Osteocyte (in vitro differentiated cells): ENCODE measurements at places on chromosomes 12 and 14. TPM values are rescaled to one million over a fixed set of nuclear protein-coding genes. Genes with fewer than 3 reads are reported as not detected.

RNU4-1 gene
- 2,875 and 3,252 TPM in 2 replicates for total RNA-seq

GZMB gene
- total RNA-seq, result not detected in 2 replicates

IRAK3 gene
- total RNA-seq, result 0.21 and 0.32 TPM in 2 replicates

CTSG gene
- total RNA-seq, result not detected in 2 replicates

MMP14 gene
- total RNA-seq, result 490 and 518 TPM in 2 replicates

STAC3 gene
- total RNA-seq, result 1.8 and 2.4 TPM in 2 replicates

TMEM121 gene
- total RNA-seq, result 3.3 and 3.6 TPM in 2 replicates

SYNDIG1L gene
- total RNA-seq, result 0.26 TPM in 1 of 2 replicates, not detected in the other

LTB4R gene
- 10.0 and 11.3 TPM in 2 replicates for total RNA-seq

ABCC9 gene
- total RNA-seq, result 0.46 and 0.89 TPM in 2 replicates

POTEM gene
- total RNA-seq, result not detected in 2 replicates

AACS gene
- total RNA-seq, result 21.8 and 22.0 TPM in 2 replicates

BHLHE41 gene
- 1.1 and 1.4 TPM in 2 replicates for total RNA-seq

SLC25A47 gene
- total RNA-seq, result not detected in 2 replicates

ITFG2 gene
- 24.7 and 35.4 TPM in 2 replicates for total RNA-seq

ARF6 gene
- 53.4 and 55.2 TPM in 2 replicates for total RNA-seq

OTOGL gene
- 0.19 and 0.21 TPM in 2 replicates for total RNA-seq

OR11G2 gene
- not detected in 2 replicates for total RNA-seq

SLC6A13 gene
- total RNA-seq, result 0.43 TPM in 1 of 2 replicates, not detected in the other

SLC38A1 gene
- 128 and 132 TPM in 2 replicates for total RNA-seq

SCN8A gene
- 1.5 TPM in 2 replicates for total RNA-seq

IL31 gene
- total RNA-seq, result not detected in 2 replicates

LALBA gene
- not detected in 2 replicates for total RNA-seq

IL26 gene
- 0.34 TPM in 1 of 2 replicates, not detected in the other for total RNA-seq

CLEC4C gene
- not detected in 2 replicates for total RNA-seq

DPF3 gene
- total RNA-seq, result 5.3 and 5.8 TPM in 2 replicates

HCAR1 gene
- total RNA-seq, result 0.21 and 0.37 TPM in 2 replicates

IFT81 gene
- total RNA-seq, result 13.1 TPM in 2 replicates

CCDC38 gene
- not detected in 2 replicates for total RNA-seq

TAS2R42 gene
- total RNA-seq, result not detected in 2 replicates

ANO4 gene
- 0.18 and 0.48 TPM in 2 replicates for total RNA-seq

SLC2A14 gene
- total RNA-seq, result 1.9 and 2.3 TPM in 2 replicates

KRT83 gene
- total RNA-seq, result not detected in 2 replicates

P2RX7 gene
- total RNA-seq, result 0.08 and 0.30 TPM in 2 replicates

BBS10 gene
- total RNA-seq, result 10.5 and 11.0 TPM in 2 replicates

EXOC3L4 gene
- total RNA-seq, result 0.86 TPM in 1 of 2 replicates, not detected in the other

CCDC175 gene
- not detected in 2 replicates for total RNA-seq
